ENCODE measurements at places on chromosomes 7 and 10.

GRCh38 chr10:32349968-32350738, 3.2 kb upstream of the EPC1 start:
- no peak for DNase-seq

DNA sequence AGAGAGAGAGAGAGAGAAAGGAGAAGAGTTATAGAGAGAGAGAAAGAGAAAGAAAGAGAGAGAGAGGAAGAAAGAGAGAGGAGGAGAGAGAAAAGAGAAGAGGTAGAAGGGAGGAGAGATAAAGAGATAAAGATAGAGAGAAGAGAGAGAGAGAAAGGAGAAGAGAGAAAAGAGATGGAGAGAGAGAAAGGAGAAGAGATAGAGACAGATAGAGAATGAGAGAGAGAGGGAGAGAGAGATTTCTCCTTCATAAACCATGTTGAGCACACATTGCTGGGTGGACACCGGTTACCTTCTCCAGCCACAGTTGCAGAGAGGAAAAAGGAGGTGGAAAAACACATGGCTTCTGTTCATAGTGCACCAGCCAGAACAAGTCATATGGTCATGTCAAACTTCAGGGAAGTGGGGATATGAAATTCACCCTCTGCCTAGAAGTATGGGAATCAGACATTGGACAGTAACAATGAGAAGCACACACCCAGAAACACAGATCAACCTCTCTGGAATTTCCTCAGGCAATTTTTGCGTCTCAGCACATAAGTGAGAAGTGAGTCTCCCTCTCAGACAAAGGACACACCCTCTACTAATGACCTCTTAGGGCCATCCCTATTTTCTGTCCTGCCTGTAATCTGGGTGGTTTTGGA, 172.5 kb upstream of the SVIL start:
- no peak for DNase-seq

DNA sequence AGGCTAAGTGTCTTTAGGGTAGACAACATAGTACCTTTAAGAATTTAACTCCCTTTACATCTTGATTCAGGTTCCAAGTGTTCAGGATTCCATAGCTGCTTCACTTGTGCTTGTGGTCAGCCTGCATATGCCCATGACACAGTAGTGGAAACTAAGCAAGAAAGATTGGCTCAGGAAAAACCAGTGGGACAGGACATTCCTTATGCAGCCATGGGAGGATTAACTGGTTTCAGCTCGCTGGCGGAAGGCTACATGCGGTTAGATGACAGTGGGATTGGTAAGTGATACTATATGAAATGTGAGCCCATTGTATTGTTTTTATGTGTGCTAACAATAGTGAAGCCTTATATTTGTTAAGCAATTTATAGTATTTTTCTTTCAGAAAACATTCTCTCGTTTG, 11.3 kb downstream of the FAM221A start:
- no peak for DNase-seq

- no peak for DNase-seq
These were observed 17.0 kb upstream of the SVIL start for GRCh38 chr10:29651767-29652166.

DNA sequence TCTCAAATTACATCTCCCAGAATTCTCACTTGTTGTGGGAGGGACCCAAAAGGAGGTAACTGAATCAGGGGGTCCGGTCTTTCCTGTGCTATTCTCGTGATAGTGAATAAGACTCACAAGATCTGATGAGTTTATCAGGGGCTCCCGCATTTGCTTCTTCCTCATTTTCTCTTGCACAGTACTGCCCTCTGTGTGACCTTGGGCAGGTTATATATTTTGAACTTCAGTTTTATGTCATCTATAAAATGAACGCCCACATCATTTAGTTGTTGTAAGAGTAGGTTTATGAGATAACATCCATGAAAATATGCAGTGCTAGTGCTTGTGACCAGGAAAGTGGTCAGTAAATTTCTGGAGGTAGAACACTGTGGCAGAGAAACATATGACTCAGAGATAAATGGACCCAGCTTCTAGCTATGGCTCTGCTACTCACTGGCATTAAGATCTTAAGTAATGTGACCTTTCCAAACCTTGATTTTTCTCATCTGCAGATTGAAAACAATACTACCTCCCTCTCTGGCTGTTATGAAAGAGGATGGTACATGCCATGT, 44.3 kb downstream of the SCRN1 start:
- no peak for DNase-seq
